Spinal cord (tissue), 10 donors: ENCODE measurements at places on chromosomes 11 and 22. TPM values are rescaled to one million over a fixed set of nuclear protein-coding genes. Genes with fewer than 3 reads are reported as not detected.

Gene RFPL2
- 2.5 TPM for polyA plus RNA-seq

Gene MMP8
- polyA plus RNA-seq, result not detected

Gene BRD1
- polyA plus RNA-seq, result 35.6 TPM

Gene BCO2
- polyA plus RNA-seq, result 8.2 TPM

Gene GRK3
- polyA plus RNA-seq, result 30.7 TPM

Gene DRAP1
- 183 TPM for polyA plus RNA-seq

Gene CHORDC1
- polyA plus RNA-seq, result 52.7 TPM

Gene OR52N4
- not detected for polyA plus RNA-seq

Gene OR10A2
- polyA plus RNA-seq, result 0.08 TPM

Gene MUC15
- not detected for polyA plus RNA-seq

Gene SLC22A6
- 12.2 TPM for polyA plus RNA-seq

Gene CASP1
- polyA plus RNA-seq, result 5.6 TPM

Gene ANO3
- 3.8 TPM for polyA plus RNA-seq

Gene FAM168A
- polyA plus RNA-seq, result 154 TPM

Gene TMEM45B
- 2.3 TPM for polyA plus RNA-seq

Gene OR52K2
- polyA plus RNA-seq, result not detected

Gene SUSD2
- polyA plus RNA-seq, result 21.4 TPM

Gene LRRC32
- 9.8 TPM for polyA plus RNA-seq

Gene PNPLA3
- polyA plus RNA-seq, result 12.1 TPM

Gene MPPED2
- 72.2 TPM for polyA plus RNA-seq

Gene SOX10
- 264 TPM for polyA plus RNA-seq

Gene CARD18
- polyA plus RNA-seq, result not detected

Gene PGA4
- not detected for polyA plus RNA-seq

Gene TRPC6
- 3.5 TPM for polyA plus RNA-seq
